ENCODE measurements at places on chromosomes 13 and 19.

DNA sequence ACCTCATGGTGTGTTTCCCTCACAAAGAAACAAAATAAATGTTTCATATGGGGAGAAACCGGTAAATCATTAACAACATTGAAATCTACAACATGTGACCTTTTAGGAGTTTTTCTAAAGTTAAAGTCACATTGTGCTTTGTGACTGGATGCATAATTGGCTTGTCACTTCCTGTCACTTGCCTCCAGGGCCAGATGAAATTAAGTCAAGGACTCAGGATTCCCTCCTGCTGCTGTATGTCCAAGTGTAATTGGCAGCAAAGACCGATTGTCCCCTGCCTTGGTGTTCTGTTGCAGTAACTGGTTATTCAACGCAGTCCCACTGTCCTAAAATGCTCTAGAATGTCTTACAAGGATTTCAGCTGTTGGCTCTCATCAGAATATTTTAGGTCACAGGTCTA is 448.2 kb downstream of the LIG4 start:
- no peak for DNase-seq

- DNase-seq = no peak
These were observed 152.0 kb upstream of the IRS2 start for GRCh38 chr13:109938255-109938936.

- no peak for DNase-seq
These were observed 1890.9 kb downstream of the PCDH9 start for GRCh38 chr13:65339241-65339640.

DNA sequence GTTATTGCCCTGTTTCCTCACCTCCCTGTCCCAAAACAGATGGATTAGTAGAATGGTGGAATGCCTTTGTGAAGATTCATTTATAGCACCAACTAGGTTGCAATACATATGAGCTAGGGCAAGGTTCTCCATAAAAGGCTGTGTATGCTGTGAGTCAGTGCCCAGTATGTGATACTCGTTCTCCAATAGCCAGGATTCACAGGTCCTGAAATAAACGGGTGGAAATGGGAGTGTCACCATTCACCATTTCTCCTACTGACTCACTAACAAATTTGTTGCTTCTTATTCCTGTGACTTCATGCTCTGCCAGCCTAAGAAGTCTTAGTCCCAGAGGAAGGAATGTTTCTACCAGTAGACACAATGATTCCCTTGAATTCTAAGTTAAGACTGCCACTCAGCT is 1745.4 kb downstream of the SLITRK1 start:
- no peak for DNase-seq

- DNase-seq = no peak
These were observed 18.0 kb downstream of the CATSPERD start for GRCh38 chr19:5738423-5738822.

DNA sequence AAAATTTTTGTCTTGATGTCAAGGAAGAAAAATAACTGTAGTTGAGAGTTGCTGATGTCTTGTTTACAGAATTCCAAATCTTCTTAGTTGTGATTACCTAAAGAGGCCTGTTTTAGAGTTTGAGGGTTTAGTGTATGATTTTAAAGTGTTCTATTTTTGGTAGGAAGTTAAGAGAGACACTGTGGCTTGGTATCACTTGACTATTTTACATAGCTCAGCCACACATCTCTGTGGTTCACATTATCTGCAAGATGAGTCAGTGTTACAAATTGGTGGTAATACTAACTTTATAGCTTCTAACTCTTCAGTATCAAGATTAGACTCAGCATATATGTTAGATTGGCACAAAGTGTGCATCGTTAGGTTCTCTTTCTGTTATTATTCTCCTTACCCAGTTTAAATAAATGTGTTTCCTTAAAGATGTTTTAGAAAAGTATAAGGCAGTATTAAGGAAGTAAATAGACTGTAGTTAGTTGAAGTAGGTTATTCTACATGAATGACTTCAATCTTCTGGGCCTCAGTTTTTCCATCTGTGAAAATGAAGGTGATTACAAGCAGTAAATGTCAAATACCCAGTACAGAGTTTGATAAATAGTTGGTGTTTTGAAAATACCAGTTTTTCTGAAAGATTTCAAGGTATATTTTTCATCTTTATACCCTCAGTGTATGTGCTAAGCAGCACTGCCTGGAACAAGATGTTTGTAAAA is 33.4 kb downstream of the COG6 start:
- DNase-seq = no peak

- no peak for DNase-seq
These were observed 61.4 kb downstream of the SLC10A2 start for GRCh38 chr13:103004661-103005345.

DNA sequence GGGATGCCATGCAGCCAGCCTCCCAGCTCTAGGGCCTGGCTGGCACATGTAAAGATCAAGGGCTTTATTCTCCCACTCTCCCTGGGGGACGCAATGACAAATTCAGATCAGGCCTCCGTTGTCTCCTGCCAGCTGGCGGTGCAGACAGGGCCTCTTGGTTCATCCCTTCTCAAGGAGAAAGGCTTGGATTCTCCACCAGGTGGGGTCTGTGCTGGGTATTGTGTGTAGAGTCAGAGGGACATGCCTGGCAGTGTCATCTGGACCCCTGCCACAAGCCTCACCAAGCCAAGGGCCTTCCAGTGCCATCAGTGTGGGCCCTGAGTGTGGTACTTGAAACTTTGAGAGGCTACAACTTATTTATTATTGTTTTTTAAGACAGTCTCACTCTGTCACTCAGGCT is 8.4 kb upstream of the PTPRS start:
- DNase-seq = no peak

DNA sequence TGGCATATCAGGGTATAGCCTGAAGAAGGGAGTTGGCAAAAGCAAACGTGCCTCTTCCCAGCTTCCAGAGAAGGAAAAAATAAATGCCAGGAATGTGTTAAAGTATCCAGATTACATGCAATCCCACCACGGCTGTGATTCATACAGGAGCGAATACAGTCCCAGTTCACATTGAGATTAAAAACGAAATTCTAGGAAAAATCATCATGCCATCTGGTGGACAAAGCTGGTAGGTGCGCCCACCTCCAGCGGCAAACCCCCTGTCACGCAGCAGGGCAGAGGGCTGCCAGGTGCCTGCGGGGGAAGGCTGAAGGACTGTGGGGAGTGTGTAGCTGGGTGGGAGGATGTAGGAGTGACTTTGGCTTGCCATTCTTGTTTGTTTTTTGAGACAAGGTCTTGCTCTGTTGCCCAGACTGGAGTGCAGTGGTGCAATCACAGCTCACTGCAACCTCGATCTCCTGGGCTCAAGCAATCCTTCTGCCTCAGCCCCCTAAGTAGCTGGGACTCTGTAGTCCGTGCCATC is 6.4 kb upstream of the DMWD start:
- DNase-seq = peak; percentile 33

DNA sequence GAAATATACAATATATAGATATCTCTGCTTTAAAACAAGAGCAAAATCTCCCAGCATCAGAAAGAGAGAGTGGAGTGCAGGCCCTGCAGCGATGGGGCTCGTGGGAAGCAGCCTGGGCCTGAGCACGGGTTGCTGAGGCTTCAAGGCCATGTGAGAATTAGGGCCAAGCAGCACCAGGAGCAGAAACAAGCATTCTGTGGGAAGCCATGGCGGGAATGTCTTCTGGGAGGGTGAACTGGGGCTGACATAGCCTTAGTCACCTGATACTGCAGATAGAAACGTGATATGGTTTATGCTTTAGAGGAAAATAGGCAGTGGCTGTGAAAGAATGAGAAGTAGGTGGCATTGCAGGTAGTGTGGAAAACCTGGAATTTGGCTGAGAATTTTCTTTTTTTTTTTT is 472.3 kb downstream of the IRS2 start:
- no peak for DNase-seq

- no peak for DNase-seq
These were observed 2.7 kb downstream of the DACH1 start for GRCh38 chr13:71864094-71864985.

DNA sequence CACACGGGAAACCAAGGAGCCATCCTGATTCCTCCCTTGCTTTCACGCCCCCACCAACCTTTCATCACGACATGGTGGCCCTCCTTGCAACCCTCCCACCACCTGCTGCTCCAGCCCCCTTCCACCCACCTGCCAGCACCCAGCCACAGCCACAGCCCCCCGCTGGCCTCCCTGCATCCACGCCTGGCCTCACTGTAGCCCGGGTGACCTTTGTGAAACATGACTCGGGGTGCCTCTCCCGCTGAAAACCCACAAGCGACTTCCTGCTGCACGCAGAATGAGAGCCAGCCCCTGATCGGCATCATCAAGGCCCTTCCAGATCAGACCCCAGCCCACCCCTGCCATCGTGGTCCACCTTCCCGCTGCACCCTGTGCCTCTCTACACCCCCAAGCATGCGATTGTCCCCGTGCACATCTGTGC is 14.9 kb downstream of the POP4 start:
- DNase-seq = peak; percentile 19

DNA sequence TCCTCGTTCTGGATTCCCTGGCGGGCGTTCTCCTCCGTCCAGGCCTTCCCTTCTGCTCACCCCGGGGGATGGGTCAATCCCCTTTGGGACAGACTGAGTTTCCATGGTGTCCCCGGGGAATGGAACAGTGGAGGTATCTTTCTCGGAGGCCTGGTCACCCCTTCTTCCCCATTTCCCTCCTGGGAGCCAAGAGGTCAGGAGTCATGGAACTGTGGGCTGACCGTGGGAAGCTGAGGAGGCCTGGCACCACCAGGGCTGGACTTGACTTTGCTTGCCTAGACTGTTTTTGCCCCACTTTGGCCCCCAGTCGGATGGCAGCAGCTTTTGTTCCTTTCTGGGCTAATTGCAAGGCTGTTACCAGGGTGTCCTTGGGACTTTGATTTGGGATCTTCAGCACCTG is 2.0 kb downstream of the NACC1 start:
- no peak for DNase-seq

GRCh38 chr13:77291774-77292173 is 35.1 kb downstream of the MYCBP2 start:
- no peak for DNase-seq

DNA sequence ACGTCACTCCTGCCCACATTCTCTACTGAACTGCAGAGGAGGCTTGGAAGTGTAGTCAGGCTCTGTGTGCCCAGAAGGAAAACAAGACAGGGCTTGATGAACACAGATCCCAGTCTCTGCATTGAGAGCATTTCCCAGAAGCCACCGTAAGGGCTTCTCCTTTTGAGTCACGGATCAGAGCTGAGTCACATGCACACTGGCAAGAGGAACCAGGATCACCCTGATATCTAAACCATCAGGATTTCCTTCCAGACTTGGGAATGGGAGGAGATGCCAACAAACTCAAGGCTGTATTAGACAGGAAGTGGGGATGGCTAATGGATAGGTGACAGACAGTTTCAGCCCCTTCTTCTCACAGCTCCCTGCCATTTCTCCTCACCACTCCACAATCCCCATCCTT is 17.7 kb upstream of the FBXO17 start:
- no peak for DNase-seq

- DNase-seq = no peak
These were observed 3.2 kb downstream of the MAP2K2 start for GRCh38 chr19:4120559-4121272.

GRCh38 chr19:55442372-55442961 is 633 bp downstream of the SHISA7 start:
- DNase-seq = no peak

- no peak for DNase-seq
These were observed 59.0 kb downstream of the PTPRS start for GRCh38 chr19:5281588-5281987.

DNA sequence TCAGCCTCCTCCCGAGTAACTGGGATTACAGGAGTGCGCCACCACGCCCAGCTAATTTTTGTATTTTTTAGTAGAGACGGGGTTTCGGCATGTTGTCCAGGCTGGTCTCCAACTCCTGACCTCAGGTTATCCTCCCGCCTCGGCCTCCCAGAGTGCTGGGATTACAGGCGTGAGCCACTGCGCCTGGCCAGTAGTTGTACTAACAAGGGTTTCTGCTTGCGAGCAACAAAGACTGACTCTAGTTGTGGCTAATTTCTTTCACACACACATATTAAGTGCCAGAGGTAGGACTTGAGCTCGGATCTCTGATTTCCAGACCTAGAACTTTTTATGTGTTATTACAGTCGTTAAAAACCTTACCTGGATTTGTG is 635 bp upstream of the PCCA start:
- no peak for DNase-seq

- no peak for DNase-seq
These were observed 16.5 kb downstream of the PLD3 start for GRCh38 chr19:40365010-40365409.

DNA sequence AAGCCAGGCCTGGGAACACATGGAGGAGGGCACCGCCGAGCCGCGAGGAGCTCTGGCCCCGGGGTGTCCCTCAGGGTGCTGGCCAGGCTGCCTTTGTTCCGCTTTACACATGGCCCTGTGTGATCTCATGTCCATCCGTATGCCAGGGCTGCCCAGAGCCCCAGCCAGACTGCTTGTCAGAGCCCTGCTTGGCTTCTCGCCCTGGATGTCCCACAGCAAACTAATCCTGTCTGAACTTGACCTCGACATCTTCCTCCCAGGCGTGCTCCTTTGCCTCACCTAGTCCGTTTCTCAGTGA is 14.3 kb downstream of the BCKDHA start:
- DNase-seq = no peak

GRCh38 chr19:44748426-44749254 is at the start of gene BCL3:
Gene BCL3 (plus strand): TSS chr19:44748708. CDS start chr19:44748791, 83 bp downstream.
- peak; percentile 81 for DNase-seq

GRCh38 chr19:45102481-45102880 is 9.5 kb downstream of the PPP1R37 start:
- DNase-seq = no peak

DNA sequence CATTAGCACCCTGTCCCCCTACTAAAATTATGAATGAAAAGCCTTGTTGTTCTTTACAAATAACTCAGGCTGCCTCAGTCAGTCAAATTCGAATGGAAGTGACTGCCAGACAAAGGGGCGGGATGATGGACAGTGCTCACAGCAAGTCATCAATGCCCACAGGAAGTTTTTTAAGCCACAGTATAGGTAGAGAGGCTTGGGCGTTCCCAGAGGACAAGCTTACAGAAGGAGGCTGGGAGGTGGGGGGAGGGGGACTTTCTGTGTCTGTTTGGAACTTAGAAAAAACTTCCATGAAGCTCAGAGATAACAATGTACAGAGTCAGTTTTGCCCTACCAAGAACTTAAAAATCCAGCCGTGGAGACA is 18.5 kb upstream of the SPRY2 start:
- DNase-seq = no peak

Data from activated T-helper 1 cell treated with anti-CD3 and anti-CD28 coated beads, Interleukin-12 subunit alpha, Interleukin-12 subunit beta, Interleukin-2, Interleukin-4 antibody, amounts not matched to agents 30 ng/mL and 10 ng/mL and 1 ng/mL, durations not matched to agents 14 hours and 24 hours and 36 hours (primary cell).